ENCODE measurements at places on chromosomes 16 and 17.

GRCh38 chr17:70390049-70390448, 220.7 kb downstream of the KCNJ2 start:
- no peak for DNase-seq

- DNase-seq, result no peak
These were observed 245.0 kb downstream of the CPPED1 start for GRCh38 chr16:12558641-12559040.

DNA sequence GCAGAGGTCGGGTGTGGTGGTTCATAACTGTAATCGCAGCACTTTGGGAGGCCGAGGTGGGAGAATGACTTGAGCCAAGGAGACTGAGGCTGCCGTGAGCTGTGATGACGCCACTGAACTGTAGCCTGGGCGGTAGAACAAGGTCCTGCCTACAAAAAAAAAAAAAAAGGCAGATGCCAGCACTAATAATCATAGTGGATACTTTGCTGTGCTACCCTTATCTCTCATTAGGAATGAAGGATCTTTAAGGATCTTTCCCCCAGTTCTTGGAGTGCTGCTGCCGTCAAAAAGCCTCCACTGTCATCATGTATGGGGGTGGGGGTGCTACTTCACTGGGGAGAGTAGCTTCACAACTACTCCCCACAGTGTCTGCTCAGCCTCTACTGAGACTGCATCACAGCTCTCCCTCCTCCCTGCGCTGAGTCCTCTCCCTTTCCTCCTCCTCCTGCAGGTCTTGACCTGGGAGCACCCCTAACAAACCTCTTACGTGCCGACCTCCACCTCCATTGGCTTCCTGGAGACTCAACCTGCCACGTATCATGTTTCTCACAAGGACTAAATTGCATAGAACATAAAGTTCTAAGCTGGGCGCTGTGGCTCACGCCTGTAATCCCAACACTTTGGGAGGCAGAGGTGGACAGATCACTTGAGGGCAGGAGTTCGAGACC, 24.4 kb upstream of the ST6GALNAC1 start:
- no peak for DNase-seq

- DNase-seq, result no peak
These were observed 4.6 kb downstream of the ZSCAN10 start for GRCh38 chr16:3094289-3095027.

DNA sequence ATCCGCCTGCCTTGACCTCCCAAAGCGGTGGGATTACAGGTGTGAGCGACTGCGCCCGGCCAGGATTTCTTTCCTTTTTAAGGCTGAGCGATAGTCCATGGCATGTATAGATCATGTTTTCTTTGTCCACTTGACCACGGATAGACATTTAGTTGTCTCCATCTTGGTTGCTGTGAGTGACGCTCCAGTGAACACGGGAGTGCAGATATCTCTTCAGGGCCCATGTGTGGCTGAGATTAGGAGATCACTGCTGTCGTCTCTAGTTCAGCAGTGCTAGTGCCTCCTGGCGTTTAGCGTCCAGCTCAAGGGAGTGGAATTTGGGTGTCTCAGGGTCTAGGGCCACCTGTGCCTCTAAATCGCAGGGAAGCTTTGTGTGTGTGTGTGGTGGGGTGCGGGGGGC, 41.5 kb downstream of the ABCC1 start:
- no peak for DNase-seq

DNA sequence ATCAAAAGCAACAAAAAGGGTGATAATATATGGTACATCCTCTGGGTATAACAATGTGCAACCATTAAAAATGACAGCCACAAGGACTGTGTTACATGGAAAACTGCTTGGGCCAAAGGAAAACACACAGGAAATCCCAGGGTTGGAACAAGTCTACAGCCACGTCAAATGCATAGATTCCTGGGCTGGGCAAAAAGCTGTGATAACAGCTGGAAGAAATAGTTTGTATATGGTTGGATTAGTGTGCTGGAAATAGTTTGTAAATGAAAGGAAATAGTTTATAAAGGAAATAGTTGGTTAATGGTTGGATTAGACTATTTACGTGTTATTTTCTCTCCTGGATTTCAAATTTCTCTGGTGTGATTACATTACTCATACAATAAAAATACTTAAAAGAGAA, 2.6 kb downstream of the HSD17B2 start:
- no peak for DNase-seq

DNA sequence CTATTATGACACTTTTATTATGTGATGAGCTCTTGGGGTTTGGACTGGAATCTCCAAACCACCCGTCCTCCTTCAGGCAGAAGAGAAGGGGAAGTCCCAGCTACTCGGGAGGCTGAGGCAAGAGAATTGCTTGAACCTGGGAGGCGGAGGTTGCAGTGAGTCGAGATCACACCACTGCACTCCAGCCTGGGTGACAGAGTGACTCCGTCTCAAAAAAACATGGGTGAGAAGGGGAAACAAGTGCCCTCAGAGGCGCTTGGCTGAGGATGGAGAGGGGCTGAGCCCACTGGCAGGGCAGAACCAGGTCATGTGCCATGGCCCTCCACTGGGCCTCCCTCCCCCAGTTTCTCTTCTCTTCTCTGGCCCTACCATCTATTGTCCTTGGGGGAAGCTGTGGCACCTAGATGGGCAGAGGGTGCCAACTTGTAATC, 120.9 kb upstream of the SMURF2 start:
- no peak for DNase-seq

GRCh38 chr17:4332296-4332970, 34.0 kb downstream of the UBE2G1 start:
- no peak for DNase-seq

DNA sequence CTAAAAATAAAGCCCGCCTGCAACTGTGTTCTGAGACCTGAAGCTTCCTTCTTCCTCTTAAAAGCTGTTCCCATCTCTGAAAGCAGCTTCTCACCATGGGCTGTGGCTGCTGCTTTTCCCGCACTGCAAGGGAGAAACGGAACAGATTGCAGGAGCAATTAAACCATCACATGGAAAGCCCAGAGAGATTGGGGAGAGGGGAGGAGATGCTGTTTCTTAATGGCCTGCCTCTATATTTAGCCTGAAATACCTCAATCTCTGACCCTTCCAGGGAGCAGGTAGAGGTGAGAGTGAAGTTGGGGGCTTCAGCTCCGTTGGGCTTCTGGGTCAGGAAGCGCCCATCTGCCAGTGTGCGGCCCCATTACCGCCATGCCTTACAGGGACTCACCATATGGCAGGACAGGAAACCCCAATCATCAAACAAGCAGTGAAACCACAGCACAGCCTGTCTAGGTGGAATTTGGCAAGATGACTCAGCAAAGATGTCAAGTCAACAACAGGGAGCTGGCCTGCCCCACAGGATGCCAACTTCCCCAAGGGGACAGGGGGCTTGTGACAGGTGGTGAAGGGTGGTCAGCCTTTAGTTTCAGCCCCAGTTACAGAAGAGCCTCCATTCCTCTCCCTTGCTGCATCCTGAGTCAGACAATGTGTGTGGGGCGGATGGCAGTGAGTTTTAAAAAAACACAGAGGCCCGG, 286.6 kb upstream of the CCL2 start:
- no peak for DNase-seq

- no peak for DNase-seq
These were observed 70.7 kb downstream of the RBFOX3 start for GRCh38 chr17:79539944-79540705.

DNA sequence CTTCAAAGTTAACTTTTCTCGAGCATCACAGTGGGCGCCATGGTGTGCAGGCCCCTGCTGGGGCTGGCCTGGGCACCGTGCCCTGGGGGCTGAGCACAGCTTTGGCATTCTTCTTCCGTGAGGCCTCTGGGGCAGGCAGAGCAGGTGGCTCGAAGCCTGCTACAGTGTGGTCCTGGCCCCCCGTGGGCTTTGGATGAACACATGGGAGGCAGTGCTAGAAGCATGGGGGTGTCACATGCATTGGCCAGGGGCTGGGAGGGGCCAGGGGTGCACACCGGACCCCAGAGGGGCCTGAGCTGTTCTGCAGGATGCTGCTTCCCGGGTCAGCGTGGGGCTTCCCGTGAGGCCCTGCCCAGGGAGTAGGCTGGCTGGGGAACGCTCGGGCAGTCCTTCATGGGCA, 12.1 kb upstream of the C16orf74 start:
- DNase-seq, result no peak

DNA sequence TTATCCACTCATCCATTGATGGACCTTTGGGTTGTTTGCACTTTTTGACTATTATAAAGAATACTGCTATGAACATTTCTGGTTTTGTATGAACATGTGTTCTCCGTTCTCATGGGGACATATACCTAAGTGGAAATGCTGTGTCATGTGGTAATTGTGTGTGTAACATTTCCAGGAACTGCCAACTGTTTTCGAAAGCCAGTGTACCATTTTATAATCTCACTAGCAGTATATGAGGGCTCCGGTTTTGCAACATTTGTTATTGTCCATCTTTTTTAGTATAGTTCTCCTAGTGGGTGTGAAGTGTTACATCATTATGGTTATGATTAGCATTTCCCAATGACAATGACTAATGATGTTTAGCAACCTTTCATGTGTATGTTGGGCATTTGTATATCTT, 5.1 kb upstream of the TRIM25 start:
- DNase-seq, result no peak

DNA sequence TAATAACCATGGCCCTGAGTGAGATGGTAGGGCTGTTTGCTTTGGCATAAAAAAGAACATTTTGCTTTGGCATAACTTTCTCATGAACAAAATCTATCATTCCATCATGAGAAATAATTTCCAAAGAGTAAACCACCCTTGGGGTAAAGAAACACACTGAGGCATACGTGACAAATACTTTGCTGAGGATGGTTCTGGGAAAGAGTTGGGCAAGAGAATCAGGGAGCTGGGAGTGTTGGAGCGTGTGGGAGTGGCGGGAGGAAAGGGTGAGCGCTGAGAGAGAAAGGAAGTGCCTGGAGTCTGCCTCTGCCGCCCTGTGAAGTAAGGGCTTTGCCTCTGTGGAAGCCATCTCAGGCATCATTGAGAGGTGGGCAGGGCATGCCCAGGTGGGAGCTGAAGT, 60.2 kb upstream of the ARHGAP44 start:
- no peak for DNase-seq

DNA sequence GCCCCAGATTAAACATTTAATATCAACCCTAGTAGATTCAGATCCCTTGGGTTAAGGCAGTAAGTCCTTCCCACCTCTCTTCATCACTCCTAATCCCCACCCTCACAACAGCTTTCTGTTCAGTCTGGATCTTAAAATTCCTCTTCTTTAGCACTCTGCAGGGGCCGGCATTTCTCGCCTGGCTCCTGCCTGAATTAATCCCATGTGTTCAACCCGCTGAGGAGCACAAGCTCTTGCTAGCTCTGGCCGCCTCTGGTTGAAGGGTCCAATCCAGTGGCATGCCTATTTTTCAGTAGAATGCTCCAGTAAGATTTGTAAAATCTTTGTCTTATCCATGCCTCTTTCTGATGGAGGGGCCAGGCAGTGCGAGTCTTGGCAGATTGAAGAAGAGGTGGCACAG, 59.2 kb downstream of the CYB5B start:
- no peak for DNase-seq

DNA sequence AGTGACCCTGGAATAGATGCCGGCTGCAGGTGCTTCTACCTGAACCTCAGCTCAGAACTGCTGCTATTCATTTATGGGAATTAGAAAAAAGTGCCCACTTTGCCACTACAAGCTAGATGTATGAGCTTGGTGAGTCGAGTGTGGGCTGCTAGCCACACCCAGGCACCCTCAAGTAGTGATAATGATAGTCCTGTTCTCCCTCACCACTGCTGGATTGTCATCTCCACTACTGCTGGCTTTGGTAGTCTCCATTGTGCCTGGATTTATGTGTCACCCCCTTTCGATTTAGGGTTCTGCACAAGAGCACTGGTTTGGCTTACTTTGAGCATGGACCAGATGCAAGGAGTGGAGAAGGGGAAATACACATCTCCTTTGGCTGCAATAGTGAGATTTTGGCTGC, 73.0 kb upstream of the N4BP1 start:
- DNase-seq, result no peak
